Muscle of arm (tissue), 14 donors: ENCODE measurements at places on chromosomes 13 and 19.

DNA sequence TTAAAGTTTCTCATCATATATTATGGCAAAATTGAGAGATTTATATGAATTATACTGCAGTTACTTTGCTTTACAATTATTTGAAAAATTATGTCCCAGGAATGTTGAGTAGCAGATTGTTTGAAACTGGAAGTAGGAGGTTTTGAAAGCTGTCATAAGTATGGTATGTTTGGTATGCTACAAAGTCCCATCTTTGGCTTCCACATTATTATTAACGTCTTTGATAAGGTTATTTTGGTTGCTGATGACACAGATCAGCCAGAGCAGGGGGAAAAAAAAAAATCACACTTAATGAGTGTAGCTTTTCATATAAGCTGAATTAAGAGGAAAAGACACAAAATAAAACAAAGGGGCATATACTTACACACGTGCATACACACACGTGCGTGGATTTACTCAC is 130.1 kb downstream of the SLITRK1 start:
- DNase-seq, result no peak

- DNase-seq, result no peak
These were observed 107.2 kb downstream of the EDNRB start for GRCh38 chr13:77811381-77811780.

- DNase-seq, result no peak
These were observed 53.3 kb downstream of the STK24 start for GRCh38 chr13:98523455-98524102.

DNA sequence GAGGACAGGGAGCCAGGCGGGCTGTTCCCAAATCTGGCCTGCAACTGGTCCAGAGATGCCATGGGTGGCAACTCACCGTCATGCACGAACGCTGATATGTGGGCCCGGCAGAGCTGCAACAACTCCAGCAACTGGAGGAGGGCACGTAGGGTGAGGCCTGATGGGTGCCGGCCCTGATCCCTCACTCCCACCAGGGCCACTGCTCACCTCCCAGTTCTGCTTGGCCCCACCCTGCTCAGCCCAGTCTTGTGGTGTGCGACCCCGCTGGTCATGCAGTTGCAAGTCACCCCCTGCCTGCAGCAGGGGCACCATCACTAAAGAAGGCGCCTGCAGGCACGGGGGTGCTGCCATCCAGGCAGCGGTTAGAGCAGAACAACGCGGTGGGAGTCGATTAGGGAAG is 16.9 kb downstream of the ARHGAP33 start:
- DNase-seq, result no peak

- peak; percentile 36 for DNase-seq
These were observed 19.7 kb upstream of the EDDM13 start for GRCh38 chr19:56252699-56253422.

- no peak for DNase-seq
These were observed 9.1 kb downstream of the LAIR1 start for GRCh38 chr19:54355675-54356074.

- DNase-seq, result no peak
These were observed 24.0 kb upstream of the LAIR1 start for GRCh38 chr19:54388802-54389139.

DNA sequence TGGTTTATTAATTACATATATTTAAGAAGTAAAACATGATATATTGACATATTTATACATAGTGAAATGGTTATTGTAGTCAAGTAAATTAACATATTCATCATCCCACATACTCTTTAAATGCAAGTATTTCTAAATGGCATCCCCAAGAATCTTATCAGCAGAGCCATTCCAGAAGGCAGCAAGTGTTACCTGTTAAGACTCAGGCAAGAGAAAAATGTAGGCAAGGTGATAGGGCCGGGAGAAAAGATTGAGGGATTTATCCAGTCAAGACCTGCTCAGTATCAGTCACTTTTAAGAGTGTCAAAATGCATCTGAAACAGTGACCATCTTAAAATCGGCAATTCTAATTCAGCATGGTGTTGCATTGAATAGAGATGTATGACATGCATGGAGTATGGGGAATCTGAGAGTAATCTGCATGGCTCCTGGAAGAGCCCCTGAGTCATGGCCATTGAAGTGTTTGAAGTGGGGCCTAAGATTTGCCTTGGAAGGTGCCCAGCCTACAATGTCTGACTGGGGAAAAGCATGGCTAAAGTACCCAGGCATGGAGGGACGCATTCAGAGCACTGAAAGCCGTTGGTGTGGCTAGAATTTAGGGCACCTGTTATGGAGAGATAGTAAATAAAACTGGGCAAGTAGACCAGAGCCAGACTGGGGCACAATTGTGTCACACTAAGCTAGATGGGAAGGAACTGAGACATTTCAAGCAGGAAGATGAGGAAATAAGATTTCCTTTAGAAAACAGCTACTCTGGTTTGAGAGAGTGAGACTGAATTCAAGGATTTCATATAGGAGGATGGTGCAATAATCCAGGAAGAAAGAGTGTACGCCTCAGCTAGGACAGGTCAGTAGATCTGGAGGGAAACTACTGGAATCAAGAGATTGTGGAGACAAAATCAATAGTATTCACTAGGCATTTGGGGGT is 25.0 kb upstream of the C1QTNF9B start:
- DNase-seq, result no peak

DNA sequence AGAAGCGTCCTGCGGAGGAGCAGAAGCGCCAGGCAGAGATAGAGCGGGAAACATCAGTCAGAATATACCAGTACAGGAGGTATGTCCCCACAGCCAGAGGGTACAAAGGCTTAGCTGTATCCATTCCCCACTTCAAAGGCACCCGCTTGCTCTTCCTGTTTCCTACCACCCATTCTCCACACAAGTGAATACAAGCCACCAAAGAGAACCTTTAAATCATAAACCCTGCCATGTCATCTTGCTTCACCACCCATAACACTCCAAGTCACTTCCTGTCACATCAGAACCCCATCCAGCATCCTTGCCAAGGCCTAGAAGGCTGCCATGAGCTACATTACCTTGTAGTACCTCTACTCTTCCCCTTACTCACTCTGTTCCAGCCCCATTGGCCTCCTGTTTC is 205.8 kb downstream of the LMO7 start:
- DNase-seq, result no peak
